Hypothalamus (tissue), 51 donors: ENCODE measurements at places on chromosomes 2 and 18.

DNA sequence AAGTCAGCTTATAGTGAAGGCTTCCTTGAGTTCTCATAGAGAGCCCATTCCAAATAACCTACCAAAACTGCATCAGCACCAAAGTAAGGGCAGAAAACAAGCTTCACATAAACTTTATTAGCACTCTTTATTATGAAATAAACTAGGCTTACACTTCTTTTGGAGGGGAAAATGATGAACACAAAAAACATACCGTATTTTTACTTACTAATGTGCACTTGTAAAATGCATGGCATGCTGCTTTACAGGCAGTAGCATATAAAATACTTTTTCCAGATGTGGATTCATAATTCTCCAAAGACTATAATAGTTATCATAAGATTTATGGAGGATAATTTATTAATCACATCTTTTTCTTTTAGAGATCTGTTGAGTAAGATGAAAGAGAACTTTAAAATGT, 133.9 kb downstream of the OSR1 start:
- no peak for DNase-seq

GRCh38 chr2:15804246-15804619, 136.1 kb upstream of the MYCN start:
- DNase-seq = no peak

DNA sequence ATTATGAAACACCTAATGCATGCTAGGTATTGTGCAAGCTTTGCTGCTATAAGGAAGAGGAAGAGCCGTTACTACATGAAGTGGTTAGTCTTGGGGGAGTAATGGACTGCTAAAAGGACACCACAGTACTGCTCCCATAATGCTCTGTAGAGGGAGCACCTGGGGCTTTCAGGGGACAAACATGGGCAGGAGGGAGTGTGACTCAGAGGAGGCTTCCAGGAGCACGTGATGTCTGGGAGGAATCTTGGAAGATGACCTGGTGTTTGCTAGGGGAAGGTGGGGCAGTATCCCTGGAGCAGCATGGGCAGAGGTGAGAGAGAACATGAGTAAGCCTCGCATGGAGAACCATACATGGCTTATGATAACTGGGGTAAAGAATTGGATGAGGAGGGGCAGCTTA, 18.8 kb downstream of the MAPK4 start:
- no peak for DNase-seq

GRCh38 chr2:171287611-171288010, 126.9 kb upstream of the TLK1 start:
- DNase-seq = no peak

GRCh38 chr2:221562226-221562625, 9.9 kb downstream of the EPHA4 start:
- no peak for DNase-seq

- no peak for DNase-seq
Measured at GRCh38 chr2:85137156-85137555, 4.0 kb downstream of the TCF7L1 start.

DNA sequence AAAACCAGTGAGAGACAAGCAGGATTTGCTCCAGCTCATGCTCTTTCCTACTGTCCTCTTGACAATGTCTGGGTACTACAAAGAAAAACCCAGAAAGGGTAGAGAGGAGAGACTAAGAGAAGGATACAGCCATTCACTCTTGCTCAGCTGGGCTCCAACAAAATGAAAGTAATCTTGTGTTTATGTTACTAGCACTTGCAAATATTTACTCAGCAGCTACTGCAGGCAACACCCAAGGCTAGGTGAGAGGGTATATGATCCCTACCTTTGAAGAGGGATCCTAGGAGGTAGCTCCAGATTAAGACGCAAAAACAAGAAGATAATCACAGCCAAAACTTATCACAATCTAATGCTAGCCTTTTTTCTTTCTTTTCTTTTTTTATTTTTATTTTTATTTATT, 329.6 kb upstream of the ACVR2A start:
- no peak for DNase-seq

GRCh38 chr2:69081001-69081580, 68.1 kb downstream of the ANTXR1 start:
- no peak for DNase-seq

DNA sequence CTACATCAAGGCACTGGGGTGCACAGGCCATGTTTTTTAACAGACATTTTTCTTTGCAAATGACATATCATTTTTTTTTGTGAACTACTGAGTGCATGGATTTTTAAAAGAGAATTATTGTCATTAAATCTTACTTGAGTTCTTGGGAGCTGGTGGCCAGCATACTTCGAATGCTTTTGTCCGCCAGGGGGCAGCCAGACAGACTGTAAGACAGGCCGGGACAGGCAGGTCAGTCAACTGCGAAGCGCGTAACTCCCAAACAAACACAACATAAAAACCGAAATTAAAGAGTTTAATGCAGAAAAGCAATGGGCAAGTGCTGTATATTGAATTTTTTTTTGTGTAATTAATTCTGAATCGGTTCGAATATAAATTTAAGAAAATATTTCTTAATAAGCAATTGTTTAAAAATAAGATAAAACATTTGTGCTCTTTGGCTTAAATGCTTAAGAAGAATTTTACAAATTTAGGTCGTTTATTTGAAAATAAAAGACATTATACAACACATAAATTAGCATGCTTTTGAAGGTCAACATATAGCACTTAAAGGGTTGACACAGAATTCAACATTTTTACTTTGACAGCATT, 142.2 kb upstream of the PXDN start:
- DNase-seq = peak; percentile 30

DNA sequence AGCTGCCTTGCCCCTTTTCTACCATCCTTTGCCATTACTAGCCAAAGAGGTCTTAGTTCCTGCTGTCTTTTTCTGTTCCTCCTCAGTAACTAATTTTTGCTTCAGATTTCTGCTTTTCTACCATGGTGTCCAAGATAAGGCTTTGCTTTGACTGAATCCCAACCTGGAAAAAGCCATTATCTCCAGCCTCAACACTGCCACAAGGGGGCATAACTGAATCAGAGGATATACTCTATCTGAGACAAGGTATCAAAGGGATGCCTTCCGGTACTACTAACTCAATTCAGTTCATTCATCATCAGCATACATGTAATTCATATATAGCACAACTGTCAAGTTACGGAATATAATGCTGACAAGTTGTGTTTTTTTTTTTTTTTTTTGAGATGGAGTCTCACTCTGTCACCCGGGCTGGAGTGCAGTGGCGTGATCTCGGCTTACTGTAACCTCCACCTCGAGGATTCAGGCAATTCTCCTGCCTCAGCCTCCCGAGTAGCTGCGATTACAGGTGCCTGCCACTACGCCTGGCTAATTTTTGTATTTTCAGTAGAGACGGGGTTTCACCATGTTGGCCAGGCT, 11.4 kb downstream of the OSGEPL1 start:
- no peak for DNase-seq

DNA sequence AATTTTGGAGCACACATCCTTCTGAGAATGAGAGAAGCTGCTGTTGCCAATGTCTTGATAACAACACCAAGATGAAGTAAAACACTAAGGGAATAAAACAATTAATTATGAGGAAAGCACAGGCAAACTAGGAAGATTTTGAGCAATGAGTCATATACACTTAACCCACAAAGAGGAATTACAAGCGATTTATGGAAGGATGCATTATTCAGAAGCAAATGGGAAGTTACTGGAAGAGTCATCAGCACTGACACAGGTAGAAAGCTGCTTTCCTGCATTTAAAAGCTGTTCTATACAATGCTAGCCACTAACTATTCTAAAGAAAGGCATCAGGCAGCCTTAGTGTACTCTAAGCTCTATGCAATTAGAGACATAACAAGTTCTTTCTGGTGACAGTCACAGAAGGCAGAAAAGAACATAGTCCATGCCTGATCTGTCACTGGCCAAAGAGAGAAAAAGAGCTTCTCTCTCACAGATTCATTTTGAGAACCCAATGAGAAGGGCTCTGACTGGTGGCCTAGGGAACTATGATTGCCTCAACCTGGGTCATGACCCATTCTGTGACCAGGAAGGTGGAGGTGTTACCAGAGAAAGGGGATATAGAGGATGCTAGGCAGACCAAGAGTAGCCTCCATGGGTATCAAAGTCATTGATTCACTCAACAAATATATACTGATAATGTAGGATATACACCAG, 45.4 kb downstream of the M1AP start:
- no peak for DNase-seq

GRCh38 chr2:39156107-39156506, 35.3 kb upstream of the SOS1 start:
- DNase-seq = no peak

GRCh38 chr2:70161069-70161534, 29.7 kb downstream of the C2orf42 start:
- DNase-seq = no peak

DNA sequence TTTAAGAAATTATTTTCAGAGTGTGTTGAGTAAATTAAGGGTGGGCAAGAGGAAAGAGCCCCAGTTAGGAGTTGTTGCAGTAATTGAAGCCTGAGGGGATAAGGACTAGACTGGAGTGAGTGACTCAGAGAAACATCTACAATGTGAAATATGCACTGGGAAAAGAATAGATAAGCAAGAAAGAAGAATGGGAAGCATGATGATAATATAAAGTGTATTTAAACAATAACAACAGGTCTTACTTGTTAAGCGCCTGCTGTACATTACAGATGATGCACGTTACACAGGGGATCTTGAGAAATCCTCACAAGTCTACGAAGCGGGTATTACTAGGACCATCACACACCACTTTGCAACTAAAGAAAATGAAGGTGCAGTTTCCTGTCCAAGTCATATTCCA, 73.6 kb upstream of the STK17B start:
- DNase-seq = no peak

DNA sequence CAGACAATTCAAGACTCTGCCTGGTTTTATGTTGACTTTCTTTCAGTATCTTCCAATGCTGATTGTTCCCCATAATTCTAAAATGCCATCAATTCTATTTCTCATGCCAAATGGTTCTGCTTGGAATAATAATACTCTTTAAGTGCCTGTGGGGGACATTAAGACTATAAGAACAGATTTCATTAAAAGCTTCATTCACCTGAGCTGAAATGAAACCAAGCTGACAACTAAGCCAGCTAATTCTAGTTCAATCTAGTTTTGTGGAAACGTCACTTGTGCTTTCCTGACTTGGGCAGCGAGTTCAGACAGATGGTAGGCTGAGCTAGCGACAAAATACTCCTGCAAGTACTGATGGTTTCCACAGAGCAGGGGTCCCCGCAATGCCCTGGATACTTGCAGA, 491.1 kb upstream of the RAB6C start:
- DNase-seq = no peak

DNA sequence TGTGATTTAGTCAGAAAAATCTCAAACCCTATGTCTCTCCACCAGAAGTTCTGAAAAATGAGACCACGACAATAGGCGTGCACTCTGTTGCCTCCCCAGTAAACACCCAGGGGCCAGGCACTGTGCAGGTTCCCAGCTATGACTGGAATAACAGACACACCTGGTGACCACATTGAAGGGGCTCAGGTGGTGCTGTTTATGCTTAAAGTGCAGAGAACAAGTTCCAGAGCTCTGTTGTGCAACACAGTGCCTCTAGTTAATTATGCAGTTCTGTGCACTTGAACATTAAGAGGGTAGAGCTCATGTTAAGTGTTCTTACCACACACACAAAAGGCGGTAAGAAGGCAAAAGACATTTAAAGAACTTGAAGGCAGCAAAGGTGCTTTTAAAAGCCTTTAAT, 52.6 kb upstream of the AFF3 start:
- no peak for DNase-seq

- peak; percentile 68 for DNase-seq
Measured at GRCh38 chr2:232502911-232503808, 15.5 kb upstream of the ECEL1 start.

GRCh38 chr2:224405841-224406370, 4.0 kb upstream of the FAM124B start:
- DNase-seq = no peak
